ENCODE measurements at places on chromosomes 2 and 18. TPM values are rescaled to one million over a fixed set of nuclear protein-coding genes. Genes with fewer than 3 reads are reported as not detected.

CNTNAP5 gene
- 0.90 TPM for polyA plus RNA-seq

TUBB8B gene
- 0.80 TPM for polyA plus RNA-seq

BCL2 gene
- 8.0 TPM for polyA plus RNA-seq

DSG2 gene
- 0.19 TPM for polyA plus RNA-seq

ECEL1 gene
- 3.7 TPM for polyA plus RNA-seq

FBXO15 gene
- 2.5 TPM for polyA plus RNA-seq

VAMP5 gene
- polyA plus RNA-seq = 37.0 TPM

IL1B gene
- polyA plus RNA-seq = 0.53 TPM

MSTN gene
- not detected for polyA plus RNA-seq

CARF gene
- 1.9 TPM for polyA plus RNA-seq

CNNM3 gene
- polyA plus RNA-seq = 21.5 TPM

NFU1 gene
- 35.4 TPM for polyA plus RNA-seq

COPS9 gene
- polyA plus RNA-seq = 249 TPM

NABP1 gene
- 0.51 TPM for polyA plus RNA-seq

NGEF gene
- 33.4 TPM for polyA plus RNA-seq

BOK gene
- 76.1 TPM for polyA plus RNA-seq

SLC39A10 gene
- polyA plus RNA-seq = 7.8 TPM

POTEC gene
- polyA plus RNA-seq = not detected

SPP2 gene
- not detected for polyA plus RNA-seq

ASIC4 gene
- polyA plus RNA-seq = 1.2 TPM

ZNF516 gene
- polyA plus RNA-seq = 29.0 TPM

TBR1 gene
- polyA plus RNA-seq = 9.4 TPM
